ENCODE measurements at places on chromosomes 6 and 20. TPM values are rescaled to one million over a fixed set of nuclear protein-coding genes. Genes with fewer than 3 reads are reported as not detected.
A peak's percentile ranks its signal among the peaks of the same experiment; 100 is the strongest.

The PERP gene
- 255 TPM for total RNA-seq

The RSPH4A gene
- total RNA-seq, result not detected

The TREML2 gene
- not detected for total RNA-seq

The NOTCH4 gene
- 0.71 TPM for total RNA-seq

The SLC24A3 gene
- not detected for total RNA-seq

The IBTK gene
- total RNA-seq, result 37.2 TPM

The TNFRSF21 gene
- 13.5 TPM for total RNA-seq

The TNNC2 gene
- total RNA-seq, result not detected

The STMND1 gene
- total RNA-seq, result not detected

The NOL7 gene
- 138 TPM for total RNA-seq

The TMEM200A gene
- not detected for total RNA-seq

DNA sequence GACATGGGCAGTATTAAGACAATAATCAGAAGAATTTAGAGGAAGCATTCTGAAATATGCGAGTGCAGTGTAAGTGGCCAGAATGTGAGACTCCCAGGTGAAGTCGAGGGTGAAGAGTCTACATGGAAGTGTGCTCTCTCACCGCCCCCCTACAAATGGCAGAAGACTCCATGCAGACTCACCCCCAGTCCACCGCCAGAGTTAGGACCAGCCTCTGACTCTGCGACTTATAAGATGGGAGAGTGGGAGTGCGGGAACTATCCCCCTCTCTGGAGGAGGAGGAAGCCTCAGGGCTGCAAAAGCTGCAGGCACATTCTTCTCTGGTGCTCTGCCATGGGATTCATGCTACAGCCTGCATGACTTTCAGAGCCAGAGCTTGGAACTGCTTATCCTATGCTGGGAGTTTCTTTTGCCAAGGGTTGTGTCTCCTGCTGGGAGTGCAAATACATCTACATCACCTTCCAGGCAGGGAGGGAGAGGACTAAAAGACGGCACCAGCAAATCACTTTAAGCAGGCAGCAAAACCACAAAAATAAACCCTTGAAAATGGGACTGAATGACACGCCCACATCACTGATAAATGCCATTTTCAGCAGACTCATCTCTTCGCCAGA is 206.7 kb upstream of the SULF2 start:
- peak; percentile 28 for DNase-seq

GRCh38 chr6:313917-314316 is 21.6 kb downstream of the DUSP22 start:
- DNase-seq, result no peak

- DNase-seq, result peak; percentile 56
Observed at GRCh38 chr6:1554476-1555310, 55.0 kb upstream of the FOXC1 start.

GRCh38 chr6:137927777-137928218 is 60.7 kb downstream of the TNFAIP3 start:
- DNase-seq, result no peak

DNA sequence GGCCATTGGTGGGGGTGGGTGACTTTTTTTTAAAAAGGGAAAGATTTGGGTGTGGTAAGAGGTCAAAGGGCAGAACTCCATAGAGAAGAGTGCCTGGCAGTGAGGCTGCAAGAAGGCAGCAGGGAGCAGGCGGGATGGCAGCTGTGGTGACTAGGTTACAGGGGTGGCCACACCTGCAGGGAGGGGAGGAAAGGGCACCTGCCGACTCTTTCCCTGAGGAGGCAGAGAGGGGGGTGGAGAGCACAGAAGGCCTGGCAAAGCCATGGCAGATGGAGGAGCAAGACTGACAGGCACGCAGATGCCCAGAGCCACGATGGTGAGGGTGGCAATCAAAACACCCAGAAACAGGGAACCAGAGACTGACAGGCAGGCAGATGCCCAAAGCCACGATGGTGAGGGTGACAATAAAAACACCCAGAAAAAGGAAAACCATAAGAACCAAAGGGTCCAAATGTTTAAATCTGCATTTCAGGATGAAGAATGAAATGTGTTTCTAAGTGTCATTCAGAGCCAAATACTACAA is 19.3 kb downstream of the CST7 start:
- no peak for DNase-seq

DNA sequence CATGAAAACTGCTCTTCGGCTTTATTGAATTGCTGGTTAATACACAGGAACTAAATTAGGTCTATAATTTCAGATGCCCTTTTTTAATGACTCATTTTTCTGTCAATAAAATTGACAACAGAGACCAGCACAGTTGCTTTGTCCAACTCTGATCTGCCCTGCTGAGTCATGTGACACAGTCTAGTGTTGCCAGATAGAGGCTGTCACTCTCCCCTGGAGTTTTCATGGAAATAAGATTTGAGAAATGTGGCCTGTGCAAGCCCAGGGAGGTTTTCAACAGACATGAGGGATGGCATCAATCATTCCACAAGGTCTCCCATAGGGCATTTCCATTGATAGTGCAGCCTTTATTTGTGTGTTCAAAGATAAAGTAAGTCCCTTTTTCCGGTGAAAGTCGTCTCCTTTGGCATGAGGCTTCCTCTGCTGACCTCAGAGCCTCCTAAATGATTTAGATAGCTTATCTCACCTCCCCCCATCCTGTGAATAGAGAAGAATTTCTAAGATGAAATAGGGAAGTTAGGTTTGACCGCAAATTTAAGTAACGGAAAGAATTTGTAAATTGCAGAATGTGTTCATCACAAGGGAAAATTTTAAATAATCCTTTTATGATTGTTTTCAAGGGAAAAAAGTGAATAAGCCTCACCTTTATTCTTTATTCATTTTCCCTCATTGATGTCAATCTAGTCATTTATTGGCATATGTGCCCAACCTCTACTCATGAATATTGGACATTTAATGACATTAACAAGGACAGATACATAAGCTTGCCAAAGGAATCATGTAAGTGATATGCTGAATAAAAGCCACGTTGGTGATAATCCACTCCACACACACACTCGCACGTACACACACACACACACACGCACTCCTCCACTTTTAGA is 277.7 kb downstream of the ADGB start:
- DNase-seq, result no peak

DNA sequence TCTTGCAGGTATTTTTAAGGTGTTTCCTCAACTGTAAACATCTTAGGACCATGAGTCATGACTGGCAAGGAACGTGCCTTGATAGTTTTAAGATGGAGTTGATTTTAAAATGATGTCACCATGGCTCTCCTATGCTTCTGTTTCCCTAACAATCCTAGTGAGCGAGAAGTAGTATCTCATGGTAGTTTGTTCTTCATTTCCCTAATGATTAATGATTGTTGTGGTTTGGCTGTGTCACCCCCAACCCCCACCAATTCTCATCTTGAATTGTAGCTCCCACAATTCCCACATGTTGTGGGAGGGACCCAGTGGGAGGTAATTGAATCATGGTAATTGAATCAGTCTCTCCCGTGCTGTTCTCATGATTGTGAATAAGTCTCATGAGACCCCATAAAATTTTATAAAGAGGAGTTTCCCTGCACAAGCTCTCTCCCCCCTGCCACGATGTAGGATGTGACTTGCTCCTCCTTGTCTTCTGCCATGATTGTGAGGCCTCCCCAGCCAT is 16.8 kb upstream of the BNIP5 start:
- peak; percentile 48 for DNase-seq

DNA sequence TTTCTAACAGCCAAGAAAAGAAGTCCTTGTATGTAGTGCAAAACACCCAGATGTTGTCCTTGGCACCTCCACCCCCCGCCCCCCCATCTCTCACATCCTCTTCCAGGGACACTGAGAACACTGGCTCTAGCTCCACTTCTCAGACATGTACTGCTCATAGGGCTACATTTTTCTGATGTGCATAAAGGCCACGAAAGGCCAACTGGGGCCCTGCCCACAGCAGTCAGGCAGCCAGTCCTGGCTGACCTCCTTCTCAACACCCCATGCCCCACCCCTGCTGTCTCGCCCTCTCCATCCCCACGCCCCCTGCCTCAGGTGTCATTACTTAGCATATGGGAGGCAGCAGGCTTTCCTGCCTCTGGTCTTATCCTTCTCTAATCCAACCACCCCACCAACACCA is 11.3 kb downstream of the GABRR1 start:
- DNase-seq, result no peak

- no peak for DNase-seq
Observed at GRCh38 chr6:90256698-90257485, 39.8 kb downstream of the BACH2 start.

DNA sequence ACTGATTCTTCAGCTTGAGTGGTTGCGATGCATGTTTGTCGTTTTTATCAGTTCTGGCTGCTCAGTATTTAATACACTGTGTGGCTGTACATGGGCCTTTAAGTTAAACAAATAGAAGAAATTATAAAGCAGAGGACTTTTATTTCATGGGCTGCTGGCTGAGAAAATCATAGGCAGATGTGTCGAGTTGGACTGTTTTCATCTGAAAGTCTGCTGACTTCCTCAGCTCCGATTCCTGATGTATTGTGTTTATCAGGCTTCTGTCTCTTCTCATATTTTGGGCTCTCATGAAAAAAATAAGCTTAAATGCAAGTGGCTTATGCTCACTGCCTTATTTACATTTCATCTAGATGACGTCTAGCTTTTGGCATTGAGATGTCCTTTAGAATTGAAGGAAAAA is 129.5 kb upstream of the GGTLC1 start:
- no peak for DNase-seq

DNA sequence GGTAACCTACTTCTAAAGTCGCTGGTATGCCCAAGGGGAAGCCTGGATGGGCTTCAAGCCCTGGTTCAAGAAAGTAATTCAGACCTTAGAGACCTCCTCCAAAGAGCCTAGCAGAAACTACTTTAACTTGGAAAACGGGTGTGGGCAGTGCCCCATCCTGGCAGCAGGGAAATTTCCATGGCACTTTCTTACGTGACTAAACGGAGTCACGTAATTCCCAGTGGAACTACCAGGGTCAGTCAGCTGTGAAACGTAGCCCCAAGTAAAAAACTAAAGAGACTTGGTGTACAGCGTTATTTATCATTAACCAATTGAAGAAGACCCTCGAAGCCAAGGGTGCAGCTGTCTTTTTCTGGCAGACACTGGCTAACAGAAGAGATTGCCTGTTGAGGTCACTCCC is 114.0 kb downstream of the RCAN2 start:
- DNase-seq, result no peak

- no peak for DNase-seq
Observed at GRCh38 chr6:128074567-128074966, 173.7 kb upstream of the THEMIS start.

GRCh38 chr6:106102034-106102433 is 15.9 kb downstream of the PRDM1 start:
- no peak for DNase-seq

DNA sequence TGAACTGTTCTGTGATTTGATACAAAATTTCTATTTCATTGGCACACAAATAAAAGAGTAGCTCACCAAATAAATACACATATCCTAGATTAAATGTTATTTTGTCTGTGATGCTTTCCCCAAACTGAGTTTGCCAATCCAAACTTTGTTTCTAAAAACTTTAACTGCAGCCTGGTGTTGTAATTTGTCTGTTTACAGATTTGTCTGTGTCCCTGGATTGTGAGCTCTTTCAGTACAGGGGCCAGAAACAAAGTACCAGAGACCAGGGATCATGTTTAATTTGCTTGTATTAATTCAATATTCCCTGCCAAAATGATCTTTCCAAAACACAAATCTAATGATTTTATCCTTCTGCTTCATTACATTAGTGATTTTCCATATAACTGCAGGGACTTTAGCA is 1044.6 kb upstream of the GJE1 start:
- DNase-seq, result no peak

All from Caki2 (cell line).